ENCODE measurements at places on chromosomes 7 and 10.
A peak's percentile ranks its signal among the peaks of the same experiment; 100 is the strongest.

- no peak for DNase-seq
Observed at GRCh38 chr7:64509583-64509982, 53.3 kb downstream of the ZNF680 start.

GRCh38 chr7:134444961-134445315 is 14.0 kb downstream of the AKR1B1 start:
- DNase-seq = no peak

- DNase-seq = no peak
Observed at GRCh38 chr7:100720671-100721504, 620 bp downstream of the EPO start.

DNA sequence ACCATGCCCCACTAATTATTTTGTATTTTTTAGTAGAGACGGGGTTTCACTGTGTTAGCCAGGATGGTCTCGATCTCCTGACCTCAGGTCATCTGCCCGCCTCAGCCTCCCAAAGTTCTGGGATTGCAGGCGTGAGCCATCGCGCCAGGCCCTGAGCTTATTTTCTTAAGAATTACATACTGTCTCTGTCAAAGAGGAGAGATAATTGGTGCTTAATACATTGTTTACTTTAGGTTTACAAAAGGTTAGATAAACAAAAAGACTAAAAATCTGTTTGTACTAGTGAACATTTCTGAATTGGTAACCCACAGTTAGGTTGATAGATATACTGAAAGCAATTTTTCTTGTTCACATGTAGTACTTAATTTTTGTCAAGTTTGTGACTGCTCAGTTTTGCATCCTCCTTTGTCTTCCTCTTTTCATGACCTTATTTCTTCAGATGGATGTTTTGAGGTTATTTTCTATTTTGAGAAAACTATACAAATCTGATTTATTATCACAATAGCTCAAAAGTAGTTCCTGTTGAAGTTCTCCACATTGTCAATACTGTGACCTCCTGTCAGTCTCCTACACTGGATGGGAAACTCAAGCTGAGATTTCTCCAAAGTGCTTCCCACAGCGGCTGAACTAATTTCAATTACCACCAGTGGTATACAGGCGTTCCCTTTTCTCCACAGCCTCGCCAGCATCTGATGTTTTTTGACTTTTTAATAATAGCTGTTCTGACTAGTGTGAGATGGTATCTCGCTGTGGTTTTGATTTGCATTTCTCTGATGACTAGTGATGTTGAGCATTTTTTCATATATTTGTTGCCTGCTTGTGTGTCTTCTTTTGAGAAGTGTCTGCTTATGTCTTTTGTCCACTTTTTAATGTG is 22.5 kb downstream of the HHEX start:
- DNase-seq = no peak

GRCh38 chr10:59888781-59889435 is 17.4 kb downstream of the CCDC6 start:
- no peak for DNase-seq

DNA sequence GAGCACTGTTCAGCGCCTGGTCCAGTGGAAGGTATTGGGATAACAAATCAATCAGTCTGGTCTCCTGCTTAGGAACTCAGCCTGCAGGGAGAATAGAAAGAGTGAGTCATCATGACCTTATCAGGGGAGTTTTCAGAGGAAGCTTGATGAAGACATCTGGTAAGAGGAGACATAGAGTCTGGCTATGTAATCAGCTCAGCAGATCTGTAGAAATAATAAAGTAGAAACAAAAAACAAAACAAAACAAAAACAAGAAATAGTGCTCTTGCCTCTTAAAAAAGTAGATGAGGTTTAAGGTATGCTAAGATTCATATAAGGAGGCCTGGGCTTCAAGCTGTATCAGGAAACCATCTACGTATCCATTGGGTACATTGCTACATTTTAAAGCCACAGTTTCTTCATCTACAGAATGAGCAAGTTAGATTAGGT is 14.4 kb downstream of the TAS2R41 start:
- no peak for DNase-seq

DNA sequence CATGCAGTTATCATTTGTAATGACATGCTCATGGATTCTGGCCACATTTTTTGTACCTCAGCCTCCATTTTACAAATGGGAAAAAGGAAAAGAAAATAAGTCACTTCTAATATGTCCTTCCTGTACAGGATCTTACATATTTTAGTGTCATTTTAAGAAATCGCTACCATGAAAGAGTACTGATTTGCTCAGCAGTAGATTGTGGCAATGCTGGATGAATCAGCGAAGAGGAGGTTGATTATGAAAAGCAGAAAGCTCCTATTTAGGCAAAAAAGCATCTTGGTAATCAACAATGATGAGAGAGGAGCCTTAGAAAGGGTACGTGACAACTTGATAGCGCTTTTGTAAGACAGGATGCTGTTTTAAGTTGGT is 522.9 kb downstream of the PARD3 start:
- no peak for DNase-seq

GRCh38 chr10:67306588-67307205 is 380.9 kb downstream of the LRRTM3 start:
- DNase-seq = peak; percentile 15

DNA sequence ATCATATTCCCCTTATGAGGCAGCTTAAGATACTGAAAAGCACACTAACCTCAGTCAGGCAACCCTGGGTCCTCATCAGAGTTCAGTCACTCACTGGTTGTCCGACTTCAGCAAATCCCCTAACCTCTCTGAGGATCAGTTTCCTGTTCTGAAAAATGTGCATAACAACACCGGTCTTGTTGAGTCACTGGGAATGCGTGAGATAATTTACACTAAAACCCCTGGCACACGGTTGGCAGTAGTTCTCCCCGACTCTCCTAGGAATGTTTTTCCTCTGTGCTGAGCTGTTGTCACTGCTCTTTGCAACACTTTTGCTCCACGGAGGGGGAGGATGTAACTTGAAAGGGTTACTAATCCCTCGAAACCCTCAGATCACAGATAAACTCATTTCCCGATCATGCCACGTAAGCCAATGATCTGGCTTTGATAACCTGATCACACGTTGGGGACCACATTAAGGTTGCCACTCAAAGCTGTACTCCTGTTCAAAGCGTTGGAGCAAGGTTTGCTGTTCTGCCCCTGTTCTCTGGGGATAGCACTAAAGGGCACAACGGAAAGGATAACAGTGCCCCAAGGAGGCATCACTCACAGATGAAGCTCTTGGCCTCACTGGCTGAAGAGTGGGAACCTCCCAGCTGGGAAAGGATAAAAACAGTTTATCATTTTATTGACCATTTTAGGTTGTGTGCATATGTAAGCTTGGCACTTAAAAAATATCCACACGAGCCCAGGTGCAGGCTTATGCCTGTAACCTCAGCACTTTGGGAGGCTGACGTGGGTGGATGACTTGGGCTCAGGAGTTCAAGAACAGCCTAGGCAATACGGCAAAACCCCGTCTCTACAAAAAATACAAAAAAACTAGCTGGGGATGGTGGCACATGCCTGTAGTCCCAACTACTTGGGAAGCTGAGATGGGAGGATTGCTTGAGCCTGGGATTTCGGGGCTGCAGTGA is 5.0 kb upstream of the RBM17 start:
- no peak for DNase-seq

DNA sequence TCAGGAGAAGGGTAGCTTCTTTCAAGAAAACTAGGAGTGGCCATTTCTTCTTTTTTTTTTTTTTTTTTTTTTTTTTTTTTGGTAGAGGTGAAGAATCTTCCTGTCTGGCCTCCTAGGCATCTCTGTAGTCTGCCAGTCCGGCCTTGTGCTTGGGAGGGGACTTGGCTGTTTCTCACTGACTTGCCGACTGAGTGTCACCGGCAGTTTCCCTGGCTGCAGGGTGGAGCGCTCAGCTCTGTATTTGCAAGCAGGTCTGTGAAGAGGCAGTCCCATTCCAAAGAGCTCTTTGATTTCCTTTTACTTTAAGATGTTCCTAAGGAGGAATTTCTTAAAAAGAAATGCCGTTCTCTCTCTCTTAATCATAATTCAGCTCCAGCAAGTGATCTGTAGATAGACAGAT is 212.6 kb downstream of the ADRA2A start:
- DNase-seq = no peak

- no peak for DNase-seq
Observed at GRCh38 chr7:44471436-44471835, 19.0 kb downstream of the NUDCD3 start.

DNA sequence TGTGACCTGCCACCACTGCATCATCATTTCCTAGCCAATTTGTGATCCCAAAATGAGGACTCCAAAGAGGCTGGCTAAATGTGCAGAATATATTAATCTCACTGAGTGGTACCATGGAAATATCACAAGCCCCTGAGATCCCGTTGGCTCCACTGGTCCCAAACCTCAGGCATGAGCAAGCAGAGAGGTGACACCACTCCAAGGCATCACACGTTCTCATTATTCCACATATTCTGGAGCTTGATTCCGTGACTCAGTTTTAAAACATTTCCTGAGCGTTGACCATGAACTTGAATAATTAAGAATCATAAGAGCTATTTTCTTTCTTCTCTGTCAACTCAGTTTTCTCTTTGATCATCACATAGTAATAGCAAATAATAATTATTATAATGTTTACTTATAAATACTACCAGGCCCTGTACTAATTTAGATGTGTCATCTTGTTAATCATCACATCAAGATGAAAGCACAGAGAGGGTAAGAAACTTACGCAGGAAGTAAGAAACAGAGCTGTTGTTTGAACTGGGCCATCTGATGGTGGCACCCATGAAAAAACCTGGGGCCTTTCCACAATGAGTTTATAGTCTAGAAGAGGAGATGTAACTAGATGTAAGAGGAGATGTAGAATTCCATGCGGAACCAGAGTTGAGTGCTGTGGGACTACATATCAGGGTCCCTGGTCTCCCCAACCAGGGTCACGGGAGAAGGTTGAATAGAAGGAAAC is 3.5 kb downstream of the APBB1IP start:
- DNase-seq = no peak

- no peak for DNase-seq
Observed at GRCh38 chr10:114320249-114321116, 81.4 kb downstream of the VWA2 start.

DNA sequence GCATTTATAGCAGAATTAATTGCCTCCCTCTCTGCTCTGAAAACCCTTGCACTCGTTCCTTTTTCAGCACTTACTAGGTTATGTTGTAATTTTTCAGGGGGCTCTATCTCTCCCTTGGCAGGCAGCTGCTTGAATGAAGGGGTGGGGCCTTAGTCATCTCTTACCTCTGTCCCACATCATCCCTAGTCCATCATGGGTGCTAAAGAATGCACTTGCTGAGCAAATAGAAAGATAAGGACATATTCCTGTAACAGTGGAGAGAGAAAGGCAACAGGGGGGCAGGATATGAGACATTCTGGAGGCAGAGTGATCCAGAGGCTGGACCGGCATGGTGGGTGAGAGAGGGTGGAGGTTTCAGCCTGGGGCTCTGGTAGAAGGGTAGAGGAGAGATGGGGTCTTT is 60.0 kb downstream of the MINDY4 start:
- DNase-seq = no peak

DNA sequence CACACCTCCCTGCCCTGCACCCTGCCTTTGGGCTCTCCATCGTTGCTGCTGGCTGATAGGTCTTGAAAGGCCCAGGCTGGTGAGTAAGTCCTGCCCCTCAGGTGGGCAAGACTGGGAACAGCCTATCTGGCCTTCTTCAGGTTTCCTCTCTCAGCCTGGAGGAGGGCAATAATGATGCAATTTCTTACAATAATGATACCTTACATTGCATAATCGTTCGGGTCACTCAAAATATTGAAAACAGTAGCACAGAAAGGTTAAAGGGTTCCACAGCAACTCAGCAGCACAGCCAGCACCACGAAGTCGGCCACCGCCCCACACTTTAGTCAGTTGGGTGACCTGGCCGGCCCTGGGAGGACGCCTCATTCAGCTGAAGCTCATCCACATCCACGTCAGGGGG is 16.0 kb upstream of the FAM20C start:
- no peak for DNase-seq

GRCh38 chr7:51451751-51452476 is 135.3 kb upstream of the COBL start:
- DNase-seq = no peak

- DNase-seq = no peak
Observed at GRCh38 chr7:110698576-110698975, 392.4 kb upstream of the LRRN3 start.

GRCh38 chr10:132650611-132651250 is 113.1 kb downstream of the INPP5A start:
- no peak for DNase-seq

DNA sequence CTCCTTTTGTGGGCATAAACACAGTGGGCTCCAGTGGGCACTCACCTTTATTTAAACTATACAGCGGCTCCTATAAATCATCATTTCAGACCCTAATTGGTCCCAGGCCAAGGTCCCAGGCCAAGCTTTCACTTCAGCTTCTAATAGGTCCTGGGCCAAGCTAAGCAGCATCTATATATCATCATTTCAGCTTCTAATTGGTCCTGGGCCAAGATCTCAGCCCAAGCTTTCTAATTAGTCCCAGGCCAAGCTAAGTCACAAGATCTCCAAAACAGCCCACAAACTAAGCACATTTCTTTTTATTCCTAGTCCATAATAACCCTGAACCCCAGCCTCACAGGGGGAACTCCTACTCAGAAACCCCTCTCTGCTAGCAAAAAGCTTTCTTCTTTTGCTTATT is 47.1 kb downstream of the ZNF680 start:
- DNase-seq = no peak

DNA sequence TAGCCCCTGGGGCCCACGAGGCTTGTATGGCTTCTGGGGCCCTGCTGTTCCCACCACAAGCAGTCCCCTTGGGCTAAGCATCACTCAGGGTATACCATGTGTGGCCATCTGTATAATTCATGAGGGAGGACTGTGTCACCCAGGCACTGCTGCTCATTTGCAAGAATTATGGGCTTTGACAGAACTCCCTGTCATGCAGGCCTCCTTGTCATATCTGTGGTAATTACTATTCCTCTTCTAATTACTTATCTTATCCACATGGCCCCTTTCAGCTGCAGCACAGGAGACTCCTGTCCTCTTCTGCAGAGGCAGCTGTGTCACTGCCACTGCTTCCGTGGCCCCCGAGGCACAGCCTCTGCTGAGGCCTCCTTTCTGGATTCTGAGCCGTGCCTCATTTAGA is 46.3 kb downstream of the LRMDA start:
- no peak for DNase-seq

GRCh38 chr7:99099499-99100077 is 44.3 kb downstream of the SMURF1 start:
- DNase-seq = no peak

GRCh38 chr7:53422291-53422690 is 386.9 kb downstream of the POM121L12 start:
- DNase-seq = peak; percentile 27
